ENCODE measurements at places on chromosomes 3 and 15. TPM values are rescaled to one million over a fixed set of nuclear protein-coding genes. Genes with fewer than 3 reads are reported as not detected.

GRCh38 chr15:56699743-56700142 is 33.6 kb downstream of the ZNF280D start:
- H3K36me3 ChIP-seq = peaks cover 40% of the 10 kb centered on the region
- H3K4me3 ChIP-seq = no peak overlapping the region
- no peak overlapping the region for H3K27ac ChIP-seq

DNA sequence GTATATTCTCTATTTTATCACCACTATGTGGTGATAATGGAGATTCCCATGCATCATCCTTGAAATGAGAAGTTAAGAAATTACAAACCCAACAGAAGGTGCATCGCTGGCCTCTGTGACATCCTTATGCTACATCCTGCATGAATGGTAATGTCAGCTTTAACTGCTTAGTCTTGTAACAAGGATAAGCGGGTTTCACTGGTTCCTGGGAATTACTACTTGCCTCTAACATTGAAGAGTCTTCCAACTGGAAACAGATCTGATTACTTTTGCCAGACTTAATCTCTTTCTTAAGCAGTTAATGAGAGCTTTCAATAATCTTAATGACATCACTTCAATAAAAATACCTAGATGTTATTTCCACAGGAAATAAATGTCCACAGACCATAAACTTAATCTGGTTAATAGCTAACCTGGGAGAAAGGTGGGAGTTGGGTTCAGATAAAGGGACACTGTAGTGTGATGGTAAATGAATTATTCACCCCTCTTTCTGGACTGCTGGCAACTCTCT is 44.0 kb downstream of the FMN1 start:
- no peaks in the 10 kb centered on the region for H3K36me3 ChIP-seq
- no peak overlapping the region for H3K4me3 ChIP-seq
- H3K4me1 ChIP-seq = peaks cover 10% of the 10 kb centered on the region
- H3K27me3 ChIP-seq = peaks cover 7% of the 10 kb centered on the region

DNA sequence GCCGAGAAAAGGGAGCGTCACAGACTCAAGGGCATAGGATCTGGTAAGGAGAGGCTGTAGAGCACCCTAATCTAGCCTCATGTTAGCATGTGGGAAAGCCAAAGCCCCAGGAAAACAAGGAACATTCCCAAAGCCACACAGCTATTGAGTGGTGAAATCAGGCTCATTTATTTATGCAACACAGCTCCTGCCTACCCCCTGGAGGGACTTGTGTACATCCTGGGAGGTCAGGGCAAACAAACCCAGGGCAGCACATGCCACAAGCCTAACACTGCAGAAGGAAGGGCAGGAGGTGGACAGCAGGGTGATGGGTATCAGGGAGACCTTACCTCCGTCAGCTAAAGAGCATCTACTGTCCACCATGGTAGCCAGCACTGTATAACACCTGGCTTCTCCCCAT is 283.5 kb downstream of the RPLP1 start:
- DNase-seq = no peak
- H3K27me3 ChIP-seq = peaks cover 52% of the 10 kb centered on the region
- H3K4me3 ChIP-seq = no peak overlapping the region

- H3K4me3 ChIP-seq = no peak overlapping the region
- H3K4me1 ChIP-seq = peaks cover 56% of the 10 kb centered on the region
- peaks cover 22% of the 10 kb centered on the region for H3K36me3 ChIP-seq
These were observed 51.6 kb downstream of the ABHD2 start for GRCh38 chr15:89139613-89140499.

DNA sequence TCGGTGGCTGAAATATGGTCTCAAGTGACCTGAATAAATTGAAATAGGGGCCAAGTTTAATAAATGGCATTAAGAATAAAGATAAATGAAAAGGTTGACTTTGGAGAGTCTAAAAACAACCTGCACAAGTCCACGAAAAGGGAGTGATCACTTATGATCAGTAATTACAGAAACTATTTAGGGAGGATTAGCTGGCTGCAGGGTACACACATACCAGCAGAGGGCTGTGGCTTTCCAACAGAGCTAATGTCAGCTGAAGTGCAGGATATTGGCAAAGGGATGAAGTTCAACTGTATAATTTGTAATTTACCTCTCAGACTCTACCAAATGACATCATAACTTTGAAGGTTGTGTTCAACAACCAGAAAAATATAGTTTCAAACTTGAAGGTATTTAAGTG is 86.8 kb downstream of the SYNPR start:
- DNase-seq = no peak
- H3K4me1 ChIP-seq = no peaks in the 10 kb centered on the region
- no peaks in the 10 kb centered on the region for H3K36me3 ChIP-seq
- no peak overlapping the region for H3K27ac ChIP-seq
- no peak overlapping the region for H3K4me3 ChIP-seq

GRCh38 chr3:169771497-169772304 is 1.5 kb upstream of the MYNN start:
- H3K27ac ChIP-seq = peak overlapping the region; percentile 100
- no peaks in the 10 kb centered on the region for H3K27me3 ChIP-seq
- peaks cover 36% of the 10 kb centered on the region for H3K4me1 ChIP-seq
- H3K36me3 ChIP-seq = peaks cover 26% of the 10 kb centered on the region
- H3K4me3 ChIP-seq = peak overlapping the region; percentile 93

- peaks cover 7% of the 10 kb centered on the region for H3K27me3 ChIP-seq
- H3K36me3 ChIP-seq = no peaks in the 10 kb centered on the region
- no peak overlapping the region for H3K4me3 ChIP-seq
- DNase-seq = no peak
These were observed 134.9 kb downstream of the EPHB1 start for GRCh38 chr3:134929976-134930375.

DNA sequence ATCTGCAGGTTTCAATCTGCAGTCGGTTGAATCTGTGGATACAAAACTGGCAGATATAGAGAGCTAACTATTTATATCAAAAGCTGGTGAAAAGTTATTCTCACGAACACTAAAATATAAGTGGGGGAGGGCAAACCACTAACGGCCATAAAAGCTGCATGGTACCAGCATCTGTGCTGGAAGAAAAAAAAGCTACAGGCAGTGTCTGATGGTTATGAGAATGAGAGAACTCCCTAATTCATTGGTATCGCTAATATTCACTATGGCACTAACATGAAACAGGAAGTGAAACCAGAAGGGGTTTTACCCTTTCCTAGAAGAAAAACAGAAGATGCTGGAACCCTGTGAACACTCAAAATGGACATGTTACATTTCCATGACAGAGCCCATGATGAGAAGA is 15.9 kb downstream of the CEP70 start:
- DNase-seq = no peak
- peaks cover under 1% of the 10 kb centered on the region for H3K27me3 ChIP-seq

GRCh38 chr3:38657369-38657768 is 7.9 kb upstream of the SCN5A start:
- H3K27ac ChIP-seq = no peak overlapping the region
- H3K4me3 ChIP-seq = no peak overlapping the region
- DNase-seq = no peak

DNA sequence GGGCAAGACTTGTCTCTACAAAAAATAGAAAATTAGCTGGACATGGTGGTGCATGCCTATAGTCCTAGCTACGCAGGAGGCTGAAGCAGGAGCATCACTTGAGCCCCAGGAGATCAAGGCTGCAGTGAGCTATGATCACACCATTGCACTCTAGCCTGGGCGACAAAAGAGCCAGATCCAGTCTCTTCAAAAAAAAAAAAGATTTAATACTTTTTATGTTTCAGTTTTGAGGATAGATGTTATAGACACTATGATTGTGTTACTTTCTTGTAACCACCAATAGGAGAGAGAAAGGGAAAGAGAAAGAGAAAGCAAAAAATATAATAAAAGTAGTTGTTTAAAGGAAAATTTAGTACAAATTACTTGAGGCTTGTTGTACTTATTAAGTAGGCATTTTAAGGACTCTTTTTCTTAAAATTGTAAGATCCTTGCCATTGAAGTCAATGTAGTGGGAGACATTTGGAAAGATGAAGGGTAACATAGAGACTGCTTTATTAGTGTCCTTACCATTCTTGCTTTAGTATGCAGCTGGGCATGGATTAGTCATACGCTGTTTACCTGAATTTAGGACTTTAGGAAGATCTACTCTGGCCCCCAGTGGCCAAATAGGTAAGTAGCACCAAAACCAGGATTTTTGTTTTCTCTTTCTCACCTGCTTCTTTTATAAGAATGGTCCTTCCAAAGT is 35.1 kb upstream of the ZDHHC23 start:
- H3K27me3 ChIP-seq = no peaks in the 10 kb centered on the region
- peak; percentile 26 for DNase-seq
- H3K27ac ChIP-seq = peak overlapping the region; percentile 35
- H3K4me3 ChIP-seq = peak overlapping the region; percentile 63

Gene SCN5A
- total RNA-seq = 0.10 TPM

Gene P2RY14
- 1.2 TPM for total RNA-seq
